ENCODE measurements at places on chromosomes 4 and X.

DNA sequence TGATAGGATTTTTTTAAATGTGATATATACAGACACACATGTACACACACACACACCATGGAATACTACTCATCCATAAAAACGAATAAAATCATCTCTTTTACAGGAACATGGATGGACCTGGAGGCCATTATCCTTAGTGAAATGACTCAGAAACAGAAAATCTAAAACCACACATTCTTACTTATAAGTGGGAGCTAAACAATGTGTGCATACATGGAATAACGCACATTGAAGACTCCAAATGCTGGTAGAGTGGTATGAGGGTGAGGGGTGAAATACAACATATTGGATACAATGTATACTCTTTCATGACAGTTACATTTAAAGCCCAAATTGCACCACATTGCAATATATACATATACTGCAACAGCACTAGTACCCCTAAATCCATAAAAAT, 120.2 kb upstream of the ADGRL3 start:
- DNase-seq = no peak

DNA sequence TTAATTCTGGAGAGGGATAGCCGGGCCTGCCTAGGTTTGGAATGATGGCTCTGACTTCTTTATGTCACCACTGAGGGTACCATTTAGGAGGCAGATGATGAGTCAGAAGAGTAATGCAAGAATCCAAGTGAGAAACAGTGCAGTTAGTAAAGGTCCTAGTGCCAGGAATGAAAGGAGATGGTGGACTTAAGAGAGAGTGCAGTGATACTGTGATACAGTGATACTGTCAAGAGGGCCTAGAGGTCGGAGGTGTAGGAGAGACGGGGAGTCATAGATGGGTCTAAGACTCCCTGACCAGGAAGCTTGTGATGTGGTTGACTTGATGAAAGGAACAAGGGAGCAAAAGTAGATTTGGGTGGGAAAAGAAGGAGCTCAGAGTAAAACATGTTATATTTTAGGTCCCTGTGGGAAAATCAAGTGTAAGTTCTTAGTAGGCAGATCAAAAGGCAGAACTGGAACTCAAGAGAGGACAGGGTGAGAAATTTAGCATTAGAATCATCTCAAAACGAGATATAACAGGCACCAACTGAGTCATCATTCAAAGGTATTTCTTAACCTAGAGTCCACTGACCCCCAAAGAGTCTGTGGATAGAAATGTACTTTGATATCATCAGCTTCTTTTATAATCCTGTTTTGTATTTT, 85.0 kb downstream of the NFKB1 start:
- no peak for DNase-seq

DNA sequence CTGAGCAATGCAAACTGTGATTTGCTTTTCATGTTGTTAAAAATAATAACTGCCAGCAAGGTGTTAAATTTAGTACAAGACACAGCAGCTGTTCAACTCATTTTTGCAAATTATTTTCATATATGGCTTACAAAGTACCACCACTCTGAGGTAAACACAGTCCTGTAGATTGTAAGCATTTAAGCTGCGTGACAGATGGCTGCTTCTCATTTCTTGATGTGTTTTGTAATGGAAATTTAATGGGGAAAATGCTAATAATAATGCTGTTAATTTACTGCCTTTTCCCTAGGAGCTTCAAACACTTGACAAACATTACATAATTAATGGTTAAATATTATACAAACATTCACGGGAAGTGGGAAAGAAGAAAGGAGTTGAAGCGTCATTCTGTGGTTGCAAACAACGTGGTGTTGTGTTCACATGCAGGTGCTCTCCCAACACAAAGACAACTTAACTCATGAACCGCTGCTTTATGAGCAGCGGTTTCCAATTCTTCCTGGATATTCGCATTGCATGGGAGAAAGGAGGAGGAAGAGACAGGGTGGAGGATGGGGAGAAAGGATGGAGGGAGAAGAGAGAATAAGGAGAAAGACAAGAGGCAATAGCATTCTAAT, 236.8 kb upstream of the VCX start:
- no peak for DNase-seq

- no peak for DNase-seq
Observed at GRCh38 chr4:168415911-168416310, 64.4 kb downstream of the DDX60L start.

DNA sequence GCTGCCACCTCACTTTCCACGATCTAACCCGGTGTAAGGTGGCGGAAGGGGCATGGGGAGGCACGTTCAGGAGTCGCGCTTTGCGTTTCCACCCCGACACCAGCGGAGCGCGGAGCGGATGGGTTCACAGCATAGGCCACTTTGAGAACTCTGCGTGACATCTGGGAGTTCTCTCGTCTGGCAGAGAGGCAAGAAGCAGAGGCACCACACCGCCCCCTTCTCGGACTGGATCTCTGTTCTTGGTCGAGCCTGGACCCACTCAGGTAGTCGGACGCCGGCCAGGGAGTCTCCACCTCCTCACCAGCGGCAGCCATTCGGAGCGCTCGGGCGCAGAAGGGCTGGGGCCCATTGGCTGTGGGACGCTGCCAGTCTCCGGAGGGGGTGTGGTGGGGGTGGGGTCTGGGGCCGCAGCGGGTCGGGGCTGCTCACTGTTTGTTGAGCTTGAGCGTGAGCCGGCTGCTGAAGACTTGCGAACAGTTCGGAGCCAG, at the start of gene DACH2:
DACH2 (plus strand) TSS at position 428 of the 488 bp plus-strand sequence.
- no peak for DNase-seq

DNA sequence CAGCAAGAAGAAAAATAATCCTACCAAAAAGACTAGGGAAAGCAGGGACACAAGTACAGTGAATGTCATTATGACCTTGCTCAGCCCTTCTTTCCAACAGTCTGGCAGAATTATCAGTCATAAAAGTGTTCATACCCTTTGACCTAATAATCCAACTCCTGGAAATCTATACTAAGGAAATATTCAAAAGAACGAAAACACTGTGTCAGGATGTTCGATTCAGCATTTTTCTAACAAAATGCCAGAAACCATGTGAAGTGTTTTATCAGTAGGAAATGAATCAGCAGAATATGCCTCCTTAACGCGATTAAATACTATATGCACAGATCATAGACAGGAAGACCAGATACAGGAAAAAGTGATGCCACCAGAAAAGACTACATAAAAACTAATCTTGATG, 16.2 kb upstream of the S100G start:
- DNase-seq = no peak

Data from NCI-H187 (cell line).